ENCODE measurements at places on chromosomes 2 and 18.

DNA sequence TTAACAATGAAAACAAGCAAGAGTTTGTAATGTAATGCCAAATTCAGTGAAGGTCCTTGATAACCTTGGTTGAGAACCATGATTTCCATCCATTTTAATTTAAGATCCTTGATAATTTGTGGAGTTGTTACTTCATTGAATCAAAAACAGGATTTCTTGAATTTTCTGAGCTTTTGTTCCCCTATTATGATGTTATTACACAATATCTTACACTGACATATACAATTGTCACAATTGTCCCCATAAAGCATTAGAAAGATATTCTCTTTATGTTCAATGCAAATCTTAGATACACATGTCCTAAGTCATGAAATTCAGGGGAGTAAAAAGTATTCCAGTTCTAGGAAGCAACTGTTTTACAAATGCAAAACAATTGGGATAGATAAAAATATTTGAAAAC lies 83.6 kb downstream of the ARHGEF33 start:
- DNase-seq, result no peak

DNA sequence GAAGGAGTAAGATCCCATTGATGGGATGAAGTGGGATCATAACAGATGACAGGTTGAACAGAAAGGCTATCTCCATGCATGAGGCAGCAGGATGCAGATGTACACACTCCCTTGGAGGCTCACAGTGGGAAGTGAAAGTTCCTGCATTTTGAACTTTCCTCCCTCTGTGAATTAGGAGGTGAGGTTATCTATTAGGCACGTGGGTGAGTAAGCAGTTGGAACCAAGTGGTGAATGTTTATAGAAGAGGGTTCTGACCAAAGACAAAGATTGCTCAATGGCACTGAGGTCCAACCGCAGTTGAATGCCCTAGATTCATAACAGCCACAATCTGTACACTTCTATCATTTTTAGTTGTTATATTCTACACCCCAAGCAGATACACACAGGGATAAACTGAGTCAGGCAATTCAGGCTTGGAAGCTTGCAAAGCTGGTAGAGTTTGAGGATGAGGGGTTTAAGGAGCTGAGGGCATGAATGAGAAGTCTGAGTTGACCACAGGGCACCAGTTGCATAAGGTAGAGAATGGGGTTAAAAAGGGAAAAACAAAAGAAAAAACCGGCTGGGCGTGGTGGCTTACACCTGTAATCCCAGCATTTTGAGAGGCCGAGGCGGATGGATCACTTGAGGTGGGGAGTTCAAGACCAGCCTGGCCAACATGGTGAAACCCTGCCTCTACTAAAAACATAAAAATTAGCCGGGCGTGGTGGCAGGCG lies 7.1 kb upstream of the KCMF1 start:
- no peak for DNase-seq

DNA sequence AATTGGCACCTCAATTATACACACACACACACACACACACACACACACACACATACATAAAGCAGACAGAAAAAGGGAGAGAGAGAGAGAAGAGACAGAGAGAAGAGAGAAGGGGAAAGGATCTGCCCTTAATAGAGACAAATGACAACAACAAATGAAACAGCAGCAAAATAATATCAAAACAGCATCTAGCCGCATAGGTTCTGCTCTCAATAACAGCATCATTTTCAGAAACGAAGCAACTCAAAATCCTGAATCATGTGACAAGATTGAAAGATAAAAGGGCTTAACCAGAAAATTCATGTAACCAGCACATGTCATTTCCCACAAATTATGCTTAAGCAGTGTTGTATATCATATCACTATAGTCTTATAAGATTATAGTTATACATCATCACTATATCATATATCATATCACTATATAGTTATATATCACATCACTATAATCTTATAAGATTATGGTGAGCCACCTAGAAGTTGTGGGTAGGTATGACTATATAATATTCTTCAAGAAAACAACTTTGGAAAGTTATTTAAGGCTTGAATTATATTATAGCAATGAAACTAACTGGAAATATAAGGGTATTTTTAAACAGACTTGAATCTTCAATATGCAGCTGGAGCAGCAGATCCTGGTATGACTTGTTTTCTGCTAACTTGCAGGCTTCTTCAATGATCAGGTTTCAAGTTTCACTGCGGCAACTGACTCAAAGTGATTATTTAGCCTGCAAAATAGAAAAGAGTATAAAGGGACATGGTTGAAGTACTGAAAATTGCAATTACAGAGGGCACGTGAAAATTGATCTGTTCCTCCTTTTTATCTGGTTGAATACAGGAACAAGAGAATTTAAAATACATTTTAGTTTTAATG lies 16.1 kb upstream of the VPS54 start:
- DNase-seq, result no peak

- DNase-seq, result no peak
Observed at GRCh38 chr2:179536185-179536584, 271.6 kb upstream of the SESTD1 start.

- peak; percentile 59 for DNase-seq
Observed at GRCh38 chr2:96145036-96145847, at the start of gene DUSP2. DUSP2 (minus strand) TSS chr2:96145440; CDS start chr2:96145354, 86 bp downstream.

DNA sequence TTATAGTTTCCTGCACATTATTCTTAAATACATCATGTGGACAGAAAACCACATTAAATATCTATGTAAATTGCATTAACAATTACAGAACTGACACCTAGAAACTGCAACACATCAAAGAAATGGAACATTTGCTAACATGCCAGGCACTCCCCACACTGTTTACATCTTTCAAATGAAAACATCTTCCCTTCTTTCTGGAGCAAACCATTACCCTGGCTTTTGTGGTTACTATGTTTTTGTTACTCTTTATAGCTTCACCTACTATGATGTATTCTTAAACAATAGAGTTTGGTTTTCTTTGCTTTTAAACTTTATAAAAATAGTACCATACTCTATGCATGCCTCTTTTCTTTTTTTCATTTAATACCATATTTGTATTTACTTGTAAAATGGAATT lies 1894.5 kb upstream of the CELF4 start:
- DNase-seq, result no peak

DNA sequence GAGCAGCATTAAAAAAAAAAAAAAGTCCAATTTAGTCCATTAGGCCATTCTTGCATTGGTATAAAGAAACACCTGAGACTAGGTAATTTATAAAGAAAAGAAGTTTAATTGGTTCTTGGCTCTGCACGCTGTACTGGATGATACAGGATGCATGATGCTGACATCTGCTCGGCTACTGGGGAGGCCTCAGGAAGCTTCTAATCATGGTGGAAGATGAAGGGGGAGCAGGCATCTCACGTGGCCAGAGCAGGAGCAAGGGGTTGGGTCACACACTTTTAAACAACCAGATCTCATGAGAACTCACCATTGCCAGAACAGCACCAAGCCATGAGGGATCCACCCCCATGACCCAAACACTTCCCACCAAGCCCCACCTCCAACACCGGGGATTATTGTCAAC lies 100.1 kb downstream of the NEDD4L start:
- no peak for DNase-seq

GRCh38 chr2:111039628-111040383 lies 80.9 kb upstream of the BCL2L11 start:
- no peak for DNase-seq

DNA sequence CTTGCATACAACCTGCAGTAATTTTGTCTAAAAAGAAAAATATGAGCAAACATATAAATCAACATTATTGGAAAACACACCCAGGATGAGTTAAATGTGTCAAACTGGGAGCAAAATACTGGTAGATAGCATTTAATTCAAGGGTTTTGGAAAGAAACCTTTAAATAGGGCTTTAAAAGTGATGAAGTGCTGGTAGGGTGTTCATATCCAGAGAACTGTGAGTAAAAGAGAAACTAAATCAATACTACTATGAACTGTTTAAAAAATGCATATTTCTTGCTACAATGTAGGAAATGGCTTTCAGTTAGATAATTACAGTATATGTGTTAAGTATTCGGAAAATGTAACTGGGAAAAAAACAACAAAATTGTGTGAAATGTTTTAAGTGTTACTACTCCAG lies 117.8 kb downstream of the ATAD2B start:
- no peak for DNase-seq

DNA sequence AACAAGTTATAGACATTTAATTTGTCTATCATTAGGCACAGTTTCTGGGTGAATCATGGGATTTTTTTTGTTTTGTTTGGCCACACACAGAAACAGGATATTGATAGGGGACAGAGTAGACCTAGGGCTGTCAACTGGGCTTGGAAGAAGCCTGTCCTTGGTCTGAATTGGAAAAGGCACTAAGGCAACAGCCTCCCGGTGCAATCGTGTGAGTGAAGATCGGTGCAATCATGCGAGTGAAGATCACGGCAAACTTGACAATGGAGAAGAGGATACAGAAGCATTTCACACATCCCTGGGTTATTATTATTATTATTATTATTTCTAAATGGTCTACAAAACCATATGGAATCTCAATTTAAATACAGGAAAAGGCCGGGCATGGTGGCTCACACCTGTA lies 94.5 kb downstream of the ACKR3 start:
- DNase-seq, result no peak

GRCh38 chr2:21118302-21118920 lies 5.4 kb upstream of the TDRD15 start:
- peak; percentile 36 for DNase-seq

- DNase-seq, result no peak
Observed at GRCh38 chr2:58081000-58081399, 34.4 kb downstream of the VRK2 start.

GRCh38 chr2:78118037-78118436 lies 595.9 kb upstream of the LRRTM4 start:
- DNase-seq, result no peak

DNA sequence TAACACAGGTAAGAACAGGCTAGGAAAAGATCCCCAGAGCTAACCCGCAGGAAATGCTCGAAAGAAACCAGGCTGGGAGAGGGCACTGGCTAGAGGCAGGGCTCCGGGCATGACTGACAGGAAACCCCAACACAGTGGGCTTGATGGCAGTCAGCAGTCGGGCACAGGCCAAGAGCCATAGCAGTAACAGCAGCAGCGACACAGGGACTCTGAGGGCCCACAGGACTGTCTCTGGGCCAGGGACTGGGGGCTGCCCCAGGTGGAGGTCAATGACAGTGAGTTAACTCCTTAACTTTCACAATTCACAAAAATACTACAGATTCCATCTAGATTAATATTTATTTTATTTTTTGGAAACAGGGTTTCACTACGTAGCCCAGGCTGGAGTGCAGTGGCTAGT lies 37.3 kb upstream of the ASPRV1 start:
- no peak for DNase-seq

All from HTR-8/SVneo (cell line).